ENCODE measurements at places on chromosomes 5 and 9.

GRCh38 chr5:90386099-90386710 lies 23.4 kb downstream of the CETN3 start:
- DNase-seq = peak; percentile 19

DNA sequence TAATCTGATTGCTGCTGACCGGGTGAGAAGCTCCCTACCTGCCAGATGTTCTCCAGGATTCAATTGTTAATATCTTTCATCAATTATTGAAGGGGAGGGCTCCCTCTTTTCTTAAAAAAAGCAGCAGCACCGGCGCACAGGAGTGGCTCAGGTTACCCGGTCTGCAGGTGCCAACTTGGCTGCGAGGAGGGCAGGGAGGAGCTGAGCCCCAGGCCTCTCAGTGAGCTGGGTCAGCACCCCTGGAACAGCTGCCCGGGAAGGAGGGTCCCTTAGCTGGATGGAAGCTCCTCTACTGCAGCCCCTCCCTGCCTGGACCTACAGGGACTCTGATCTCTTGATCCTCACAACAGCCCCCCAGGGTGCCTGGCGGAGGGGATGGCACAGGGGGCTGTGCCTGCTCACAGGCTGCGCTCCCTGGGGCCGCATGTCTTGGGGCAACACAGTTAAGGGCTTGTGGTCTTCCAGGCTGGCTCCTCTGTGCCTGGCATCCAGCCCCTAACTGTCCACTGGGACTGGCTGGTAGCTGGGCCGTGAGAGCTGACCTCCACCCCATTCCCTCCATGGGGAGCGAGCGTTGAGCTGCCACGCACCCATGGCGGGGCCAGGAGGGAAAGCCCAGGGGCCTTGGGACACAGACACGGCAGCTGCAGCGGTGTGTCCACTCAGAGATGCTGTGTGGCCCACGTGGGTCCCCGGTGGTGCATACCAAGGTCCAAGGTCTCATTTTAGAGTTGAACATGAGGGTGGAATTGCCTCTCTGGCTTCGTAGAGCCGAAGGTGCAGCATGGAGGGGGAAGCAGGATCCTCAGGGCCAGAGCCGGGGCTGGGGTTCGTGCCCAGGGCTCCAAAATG lies 28.6 kb upstream of the TMEM250 start:
- no peak for DNase-seq

- DNase-seq = peak; percentile 50
These were observed 1379.9 kb downstream of the EFNA5 start for GRCh38 chr5:106290841-106291240.

DNA sequence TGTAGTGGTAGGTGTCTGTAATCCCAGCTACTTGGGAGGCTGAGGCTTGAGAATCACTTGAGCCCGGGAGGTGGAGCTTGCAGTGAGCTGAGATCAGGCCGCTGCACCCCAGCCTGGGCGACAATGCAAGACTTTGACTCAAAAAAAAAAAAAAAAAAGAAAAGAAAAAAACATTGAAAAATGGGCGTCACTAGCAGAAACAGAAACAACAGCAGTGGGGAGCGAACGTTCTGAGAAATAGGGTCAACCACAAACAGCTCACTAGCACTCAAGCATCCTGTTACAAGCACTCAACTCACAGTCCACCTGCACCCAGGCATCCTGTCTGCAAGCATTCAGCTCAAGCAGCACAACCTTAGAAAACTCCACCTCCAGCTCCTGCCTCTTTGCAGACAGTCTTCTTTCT lies 17.2 kb downstream of the TRIM14 start:
- DNase-seq = no peak

DNA sequence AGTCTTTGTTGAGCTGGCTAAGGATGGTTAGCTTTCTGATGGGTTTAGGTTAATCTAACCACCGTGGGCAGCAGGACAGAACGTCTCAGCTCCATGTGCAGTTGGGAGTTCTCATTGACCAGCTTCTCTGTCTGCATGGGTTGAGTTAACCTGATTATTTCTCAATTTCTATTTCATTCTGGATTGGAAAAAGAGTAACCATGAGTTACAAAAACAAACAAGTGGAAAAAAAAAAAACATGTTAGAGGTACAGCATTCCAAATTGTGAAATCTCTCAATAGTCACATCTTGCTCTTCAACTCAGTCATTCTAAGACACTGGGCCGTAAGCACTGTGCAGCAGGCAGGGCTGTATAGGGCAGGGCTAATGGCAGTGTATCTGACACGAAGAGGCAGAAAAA lies 343.7 kb upstream of the KLF4 start:
- DNase-seq = no peak

DNA sequence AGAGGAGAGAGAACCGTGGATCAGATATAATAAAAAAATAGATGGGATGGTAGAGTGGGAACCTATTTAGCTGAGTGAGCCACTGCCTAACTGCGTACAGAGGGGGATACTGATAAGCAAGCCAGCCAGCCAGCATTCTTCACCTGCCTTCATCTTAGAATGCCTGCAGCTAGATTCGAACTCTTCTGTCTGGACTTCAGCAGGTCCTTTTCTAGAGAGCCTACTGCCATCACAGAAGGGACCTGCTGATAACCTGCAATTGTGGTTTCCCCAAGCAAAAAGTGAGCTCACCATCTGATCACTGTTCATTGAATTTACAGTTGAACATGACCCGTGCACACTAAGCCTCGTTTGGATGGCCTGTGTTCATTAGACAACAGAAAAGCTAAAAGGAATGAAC lies 109.4 kb downstream of the CDC42SE2 start:
- DNase-seq = no peak
